Bone marrow (tissue), 2 donors: ENCODE measurements at places on chromosomes 11 and 22.
A peak's percentile ranks its signal among the peaks of the same experiment; 100 is the strongest.

GRCh38 chr22:31235081-31235480 is 23.0 kb downstream of the LIMK2 start:
- DNase-seq = peak; percentile 50

- no peak for DNase-seq
Measured at GRCh38 chr22:35949243-35949642, 79.4 kb downstream of the RBFOX2 start.

DNA sequence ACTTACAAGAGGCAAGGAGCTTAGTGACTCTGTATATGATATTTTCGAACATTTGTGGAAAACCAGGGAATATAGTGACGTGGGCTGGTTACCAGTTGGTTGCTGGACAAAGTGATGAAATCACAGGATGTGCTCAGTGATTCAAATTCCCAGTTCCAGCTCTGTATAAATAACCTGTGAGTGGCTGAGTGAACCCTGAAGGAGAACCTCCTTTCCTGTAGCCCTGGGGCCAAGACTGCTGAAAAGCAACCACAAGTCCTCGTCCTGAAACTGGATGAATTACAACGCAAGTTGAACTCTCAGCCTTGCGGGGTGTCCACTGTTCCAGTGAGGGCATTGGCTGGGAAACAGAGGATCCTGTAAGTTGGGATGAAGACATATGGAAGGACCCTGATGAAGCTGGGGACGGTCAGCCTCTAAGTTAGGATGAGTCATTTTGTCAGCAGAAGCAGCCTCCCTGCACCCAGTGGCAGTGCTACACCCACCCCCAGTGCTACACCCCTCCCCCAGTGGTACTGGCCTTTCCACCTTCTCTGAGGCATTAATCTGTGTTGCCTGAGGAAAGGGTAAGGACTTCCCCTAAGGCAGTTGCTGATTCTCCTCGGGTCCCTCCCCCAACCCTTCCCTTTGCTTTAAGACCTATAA is 22.0 kb upstream of the CD81 start:
- no peak for DNase-seq

- no peak for DNase-seq
Measured at GRCh38 chr11:16924826-16925560, 89.2 kb downstream of the PLEKHA7 start.

- no peak for DNase-seq
Measured at GRCh38 chr11:115933564-115933963, 429.3 kb upstream of the CADM1 start.

- no peak for DNase-seq
Measured at GRCh38 chr11:124577716-124578427, 8.1 kb downstream of the OR8A1 start.

DNA sequence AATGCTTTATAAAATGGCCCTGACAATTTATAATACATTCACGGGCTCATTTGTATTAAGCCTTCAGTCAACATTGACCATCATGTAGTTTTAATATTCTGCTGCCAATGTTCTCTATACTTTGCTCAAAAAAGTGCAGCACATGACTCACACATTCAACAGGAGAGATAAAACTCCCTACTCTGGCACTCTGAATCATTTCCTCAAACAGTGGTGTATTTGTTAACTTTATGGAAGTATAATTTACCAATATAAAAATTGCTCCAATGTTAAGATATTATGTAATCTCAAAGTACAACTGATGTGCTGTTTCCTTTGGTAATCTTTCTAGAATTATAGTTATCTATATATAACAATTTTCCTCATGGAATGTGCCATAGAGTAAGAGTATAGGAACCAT is 39.9 kb downstream of the MAML2 start:
- no peak for DNase-seq

GRCh38 chr11:27290261-27291050 is 72.6 kb downstream of the CCDC34 start:
- DNase-seq = no peak

- no peak for DNase-seq
Measured at GRCh38 chr11:44047931-44048431, at the start of gene ACCSL. ACCSL (plus strand) TSS chr11:44047981; CDS start chr11:44048037, 56 bp downstream.

DNA sequence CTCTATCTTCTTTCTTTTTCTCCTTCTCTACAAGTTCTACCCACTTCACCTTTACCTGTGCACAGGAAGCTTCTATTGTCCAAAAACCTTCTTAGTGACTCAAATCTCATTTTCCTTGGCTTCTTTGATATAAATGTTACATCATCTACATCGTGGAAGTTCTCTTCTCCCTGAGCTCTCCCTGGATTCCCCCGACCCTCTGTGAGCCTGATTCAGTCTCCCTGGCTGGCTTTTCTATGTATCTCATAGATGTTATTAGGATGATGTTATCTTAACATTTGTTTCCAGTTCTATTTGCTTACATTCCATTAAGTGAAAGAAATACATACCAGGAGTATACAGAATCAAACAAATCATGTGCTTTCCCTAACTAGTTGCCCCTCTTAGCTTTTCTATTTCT is 235.8 kb upstream of the PITPNB start:
- no peak for DNase-seq

- DNase-seq = no peak
Measured at GRCh38 chr11:108985945-108986279, 321.0 kb downstream of the DDX10 start.

- no peak for DNase-seq
Measured at GRCh38 chr11:121367001-121367843, 74.7 kb downstream of the SC5D start.

GRCh38 chr22:20089977-20090729 is 10.1 kb downstream of the DGCR8 start:
- no peak for DNase-seq
